ENCODE measurements at places on chromosomes 12 and 14. TPM values are rescaled to one million over a fixed set of nuclear protein-coding genes. Genes with fewer than 3 reads are reported as not detected.

RIPK3 gene
- total RNA-seq, result 3.6 TPM

AMN gene
- total RNA-seq, result not detected

TEX52 gene
- total RNA-seq, result not detected

FGF23 gene
- total RNA-seq, result not detected

- H3K27me3 ChIP-seq, result no peaks in the 10 kb centered on the region
- H3K4me1 ChIP-seq, result peaks cover 10% of the 10 kb centered on the region
- peak overlapping the region; percentile 62 for H3K27ac ChIP-seq
- H3K36me3 ChIP-seq, result no peaks in the 10 kb centered on the region
These were observed 11.6 kb upstream of the PPP1CC start for GRCh38 chr12:110754101-110754793.

GRCh38 chr12:108215458-108215857 is 86.4 kb downstream of the WSCD2 start:
- no peaks in the 10 kb centered on the region for H3K4me1 ChIP-seq
- H3K27me3 ChIP-seq, result peaks cover 77% of the 10 kb centered on the region
- no peak overlapping the region for H3K4me3 ChIP-seq
- no peak overlapping the region for H3K27ac ChIP-seq

- H3K36me3 ChIP-seq, result no peaks in the 10 kb centered on the region
- H3K4me1 ChIP-seq, result no peaks in the 10 kb centered on the region
- no peak for DNase-seq
- H3K27ac ChIP-seq, result no peak overlapping the region
These were observed 78.2 kb downstream of the HMGA2 start for GRCh38 chr12:65902500-65902899.

- H3K36me3 ChIP-seq, result no peaks in the 10 kb centered on the region
- no peaks in the 10 kb centered on the region for H3K27me3 ChIP-seq
- no peaks in the 10 kb centered on the region for H3K4me1 ChIP-seq
- no peak overlapping the region for H3K4me3 ChIP-seq
- DNase-seq, result no peak
- no peak overlapping the region for H3K27ac ChIP-seq
These were observed 30.3 kb upstream of the CLIP1 start for GRCh38 chr12:122452701-122453285.

- no peaks in the 10 kb centered on the region for H3K27me3 ChIP-seq
- H3K36me3 ChIP-seq, result peaks cover 15% of the 10 kb centered on the region
- H3K27ac ChIP-seq, result peak overlapping the region; percentile 72
These were observed 894 bp downstream of the KRT8 start for GRCh38 chr12:52903855-52904508.

DNA sequence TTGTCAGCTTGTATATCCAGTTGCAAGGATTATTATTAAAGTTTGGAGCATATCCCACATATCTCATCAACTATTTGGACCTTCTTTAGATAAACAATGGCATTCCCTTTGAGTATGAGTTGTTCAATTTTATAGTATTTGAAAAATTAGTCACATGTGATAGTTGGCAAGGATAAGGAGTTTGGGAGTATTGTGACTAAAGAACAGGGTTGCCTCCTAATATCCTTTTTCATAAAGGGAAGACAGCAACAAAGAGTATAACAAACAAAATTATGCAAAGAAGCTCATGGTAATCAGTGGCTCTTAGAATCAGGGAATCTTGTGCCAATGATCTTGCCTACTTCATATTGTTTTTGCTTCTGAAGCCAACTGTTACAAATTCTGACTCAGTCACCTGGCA is 31.2 kb upstream of the KCNH5 start:
- H3K36me3 ChIP-seq, result no peaks in the 10 kb centered on the region
- H3K27me3 ChIP-seq, result peaks cover 15% of the 10 kb centered on the region
- no peak for DNase-seq
- H3K4me3 ChIP-seq, result no peak overlapping the region

GRCh38 chr12:53816360-53817020 is 64.7 kb upstream of the CISTR start:
- no peaks in the 10 kb centered on the region for H3K4me1 ChIP-seq
- H3K4me3 ChIP-seq, result no peak overlapping the region
- no peaks in the 10 kb centered on the region for H3K36me3 ChIP-seq
- no peak for DNase-seq
- H3K27ac ChIP-seq, result no peak overlapping the region
- peaks cover 96% of the 10 kb centered on the region for H3K27me3 ChIP-seq

DNA sequence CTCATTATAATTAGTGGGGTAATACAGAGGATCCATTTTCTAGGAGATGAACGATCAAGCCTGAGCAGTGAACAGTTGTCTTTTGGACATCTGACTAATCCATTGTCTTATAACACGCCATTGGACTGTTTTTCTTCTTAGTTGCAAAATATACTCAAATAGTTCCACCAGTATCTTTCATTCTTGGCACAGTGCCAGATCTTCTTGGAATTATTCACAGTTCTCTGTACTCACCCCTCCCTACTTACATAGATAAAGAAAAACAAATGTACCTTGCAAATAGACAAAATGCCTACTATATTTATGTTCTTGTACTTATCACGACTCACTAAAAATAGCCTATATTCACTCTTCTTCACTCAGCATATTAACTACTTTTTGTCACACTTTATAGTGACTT is 3.8 kb downstream of the CBLN3 start:
- peaks cover 45% of the 10 kb centered on the region for H3K4me1 ChIP-seq
- peak overlapping the region; percentile 69 for H3K27ac ChIP-seq
- no peak overlapping the region for H3K4me3 ChIP-seq
- H3K27me3 ChIP-seq, result no peaks in the 10 kb centered on the region
- H3K36me3 ChIP-seq, result no peaks in the 10 kb centered on the region

GRCh38 chr12:65121049-65121955 is at the start of gene WIF1:
Gene WIF1, minus strand, starts transcription at chr12:65121305. Its CDS starts 114 bp downstream, at chr12:65121191.
- peak within 1 kb of the TSS; percentile 51 for H3K4me3 ChIP-seq
- H3K27me3 ChIP-seq, result peaks cover 100% of the 10 kb centered on the region
- H3K36me3 ChIP-seq, result no peaks in the 10 kb centered on the region
- DNase-seq, result no peak

DNA sequence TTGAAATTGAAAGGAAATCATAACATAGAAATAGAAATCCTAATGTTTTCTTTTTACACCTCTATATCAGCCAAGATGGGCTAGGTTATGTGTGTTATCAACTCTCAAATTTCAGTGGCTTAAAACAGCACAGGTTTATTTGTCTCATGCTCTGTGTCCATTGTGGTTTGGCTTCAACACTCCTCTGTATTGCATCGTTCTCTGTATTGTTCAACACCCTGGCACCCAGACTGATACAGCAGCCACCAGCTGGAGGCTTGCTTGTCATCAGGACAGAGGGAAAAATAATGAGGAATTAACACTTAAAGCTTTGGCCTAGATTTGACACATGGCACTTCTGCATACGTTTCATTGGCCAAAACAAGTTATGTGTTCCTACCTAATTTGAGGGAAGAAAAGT is 234.2 kb upstream of the ARHGAP5 start:
- no peaks in the 10 kb centered on the region for H3K27me3 ChIP-seq
- H3K4me3 ChIP-seq, result no peak overlapping the region
- peaks cover 4% of the 10 kb centered on the region for H3K36me3 ChIP-seq

- no peak overlapping the region for H3K27ac ChIP-seq
- no peak for DNase-seq
- no peaks in the 10 kb centered on the region for H3K4me1 ChIP-seq
- H3K4me3 ChIP-seq, result no peak overlapping the region
- no peaks in the 10 kb centered on the region for H3K27me3 ChIP-seq
- H3K36me3 ChIP-seq, result no peaks in the 10 kb centered on the region
These were observed 356.0 kb downstream of the DUSP6 start for GRCh38 chr12:88996200-88996788.

DNA sequence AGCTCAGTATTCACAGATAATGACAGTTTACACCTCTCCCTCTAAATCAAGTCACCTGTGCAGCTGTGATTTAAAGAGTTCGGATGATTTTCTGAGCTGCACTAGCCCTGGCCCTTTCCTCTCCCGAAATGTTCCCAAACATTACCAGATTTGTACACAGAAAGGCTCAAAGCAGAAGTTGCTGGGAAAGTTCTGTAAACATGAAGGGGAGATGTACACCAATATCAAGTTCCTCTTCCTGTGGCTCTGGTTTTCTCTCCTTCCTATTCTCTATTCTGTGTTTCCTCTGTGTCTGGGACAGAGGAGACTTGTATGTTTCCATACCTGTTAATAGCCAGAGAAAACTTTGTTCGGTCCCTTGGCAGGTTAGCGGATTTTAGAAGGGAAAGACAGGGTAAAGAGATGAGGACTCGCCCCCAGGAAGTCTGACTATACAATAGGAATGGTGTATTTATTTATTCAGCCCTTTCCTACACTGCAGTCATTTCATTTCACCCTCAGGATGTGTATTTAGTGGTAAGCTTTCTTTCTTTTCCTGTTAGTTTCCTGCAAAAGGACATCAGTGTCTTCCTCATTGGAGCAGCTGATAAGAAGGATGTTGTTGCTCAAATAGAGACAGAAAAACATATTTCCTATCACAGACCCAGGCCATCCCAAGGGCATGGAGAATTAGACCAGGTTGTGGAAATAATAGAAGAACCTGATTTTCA is 7.6 kb upstream of the NUMB start:
- peaks cover 48% of the 10 kb centered on the region for H3K4me1 ChIP-seq
- H3K4me3 ChIP-seq, result peak overlapping the region; percentile 10
- H3K27ac ChIP-seq, result peak overlapping the region; percentile 56
- H3K36me3 ChIP-seq, result no peaks in the 10 kb centered on the region

- no peaks in the 10 kb centered on the region for H3K27me3 ChIP-seq
- no peak overlapping the region for H3K27ac ChIP-seq
- no peaks in the 10 kb centered on the region for H3K4me1 ChIP-seq
These were observed 218.6 kb upstream of the SYT1 start for GRCh38 chr12:78645956-78646355.

- no peaks in the 10 kb centered on the region for H3K27me3 ChIP-seq
- DNase-seq, result no peak
- H3K4me1 ChIP-seq, result no peaks in the 10 kb centered on the region
- no peak overlapping the region for H3K4me3 ChIP-seq
These were observed 141.6 kb downstream of the DACT1 start for GRCh38 chr14:58779376-58779775.

DNA sequence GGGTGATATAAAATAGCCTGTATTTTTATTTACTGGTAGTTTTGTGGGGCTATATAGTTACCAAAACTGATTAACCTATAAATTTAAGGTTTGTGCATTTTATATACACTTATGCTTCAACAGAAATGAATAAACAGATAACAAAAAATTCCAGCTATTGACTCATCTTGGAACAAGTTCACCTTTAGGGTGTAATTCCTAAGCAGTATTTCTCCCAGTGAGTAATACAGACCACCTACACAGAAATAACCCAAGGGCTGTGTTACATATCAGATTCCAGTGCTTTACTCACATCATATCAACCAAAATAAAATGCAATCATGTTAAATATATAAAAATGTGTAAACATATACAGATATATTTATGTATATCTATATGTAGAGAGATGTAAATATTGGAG is 345.6 kb downstream of the ADAMTS20 start:
- no peak overlapping the region for H3K4me3 ChIP-seq
- H3K27ac ChIP-seq, result no peak overlapping the region
- no peaks in the 10 kb centered on the region for H3K27me3 ChIP-seq
- no peaks in the 10 kb centered on the region for H3K36me3 ChIP-seq
- DNase-seq, result no peak

DNA sequence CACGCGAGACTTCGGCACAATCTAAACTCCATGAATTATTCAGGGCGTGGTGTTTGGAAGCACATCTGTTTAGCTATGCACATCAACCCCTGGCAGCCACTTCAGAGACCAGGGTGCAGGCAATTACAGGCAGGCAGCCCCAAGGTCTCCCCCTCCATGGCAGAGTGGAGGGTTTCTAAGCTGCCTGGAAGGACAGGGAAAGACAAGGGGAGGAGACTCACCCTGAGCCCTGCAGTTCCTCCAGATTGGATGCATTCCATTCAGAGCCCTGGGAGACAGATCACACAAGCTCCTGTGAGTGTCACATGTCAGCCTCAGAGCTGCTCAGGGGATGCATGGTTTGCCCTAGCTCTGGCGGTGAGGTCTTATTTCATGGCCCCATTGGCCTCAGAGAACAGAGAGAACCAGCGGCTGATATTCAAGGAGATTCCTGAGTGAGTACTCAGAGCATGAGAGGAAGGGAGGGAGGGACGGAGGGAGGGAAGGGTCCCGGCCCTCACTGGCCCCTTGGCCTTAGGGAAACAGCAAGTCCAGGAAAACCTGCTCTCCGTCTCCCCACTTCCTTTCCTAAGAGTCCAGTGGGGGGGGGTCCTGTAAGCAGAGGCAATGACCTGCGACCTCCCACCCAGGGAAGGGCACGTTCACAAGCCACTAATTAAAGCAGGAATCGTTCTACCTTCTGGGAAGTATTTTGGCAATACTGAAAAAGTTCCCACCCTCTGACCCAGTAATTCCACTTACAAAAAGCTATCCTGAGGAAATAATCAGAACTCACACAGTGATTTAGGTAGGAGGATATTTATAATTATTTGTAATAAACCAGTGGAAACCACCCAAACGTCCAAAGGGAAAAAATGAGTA is 55.1 kb downstream of the SSH1 start:
- H3K4me3 ChIP-seq, result peak overlapping the region; percentile 53
- H3K27ac ChIP-seq, result peak overlapping the region; percentile 92
- no peak for DNase-seq
- H3K36me3 ChIP-seq, result peaks cover 68% of the 10 kb centered on the region
- H3K4me1 ChIP-seq, result peaks cover 97% of the 10 kb centered on the region
- H3K27me3 ChIP-seq, result no peaks in the 10 kb centered on the region

DNA sequence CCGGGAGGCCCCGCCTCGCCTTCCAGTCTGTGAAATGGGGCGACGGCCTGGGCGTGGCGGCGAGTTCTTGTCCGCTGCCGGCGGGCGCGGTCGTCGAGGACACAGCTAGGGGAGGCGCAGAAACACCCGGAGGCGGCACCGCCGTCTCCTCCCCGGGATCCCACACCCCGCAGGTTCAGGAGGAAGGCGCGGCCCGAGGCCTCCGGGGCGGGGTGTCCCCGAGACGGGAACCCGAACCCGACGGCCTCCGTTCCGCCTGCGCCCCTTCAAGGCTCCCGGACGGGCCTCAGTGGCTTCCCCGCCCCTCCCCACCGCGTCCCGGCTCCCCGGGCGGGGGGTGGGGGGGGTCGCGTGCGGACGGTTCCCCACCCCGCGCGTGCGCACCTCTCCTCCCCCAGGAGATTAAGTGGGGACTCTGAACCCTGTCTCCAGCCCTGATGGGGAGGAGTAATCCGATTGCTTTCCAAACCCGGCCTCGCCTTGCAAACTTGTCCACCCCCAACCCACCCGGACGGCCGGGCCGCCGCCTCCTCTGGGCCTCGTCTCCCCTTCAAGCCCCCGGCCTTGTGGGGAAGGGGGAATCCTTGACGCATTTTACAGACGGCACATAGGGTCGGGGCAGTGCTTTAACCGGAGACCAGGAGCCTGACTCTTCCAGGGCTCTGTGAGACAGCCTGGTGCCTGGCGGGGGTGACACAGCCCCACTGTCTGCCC is 35.3 kb upstream of the ANKRD9 start:
- no peaks in the 10 kb centered on the region for H3K36me3 ChIP-seq
- H3K4me1 ChIP-seq, result peaks cover 25% of the 10 kb centered on the region
- H3K4me3 ChIP-seq, result peak overlapping the region; percentile 18
- DNase-seq, result no peak

- H3K4me3 ChIP-seq, result no peak overlapping the region
- H3K27ac ChIP-seq, result no peak overlapping the region
- peaks cover 9% of the 10 kb centered on the region for H3K4me1 ChIP-seq
- no peaks in the 10 kb centered on the region for H3K27me3 ChIP-seq
- no peaks in the 10 kb centered on the region for H3K36me3 ChIP-seq
- no peak for DNase-seq
These were observed 190.1 kb downstream of the MED13L start for GRCh38 chr12:116087399-116087798.
